Lower lobe of right lung (tissue), 2 donors: ENCODE measurements at places on chromosomes 7 and 10.

GRCh38 chr10:7084280-7085005, 326.4 kb downstream of the SFMBT2 start:
- no peak for DNase-seq

GRCh38 chr7:1234881-1235500, 2.3 kb downstream of the UNCX start:
- no peak for DNase-seq

DNA sequence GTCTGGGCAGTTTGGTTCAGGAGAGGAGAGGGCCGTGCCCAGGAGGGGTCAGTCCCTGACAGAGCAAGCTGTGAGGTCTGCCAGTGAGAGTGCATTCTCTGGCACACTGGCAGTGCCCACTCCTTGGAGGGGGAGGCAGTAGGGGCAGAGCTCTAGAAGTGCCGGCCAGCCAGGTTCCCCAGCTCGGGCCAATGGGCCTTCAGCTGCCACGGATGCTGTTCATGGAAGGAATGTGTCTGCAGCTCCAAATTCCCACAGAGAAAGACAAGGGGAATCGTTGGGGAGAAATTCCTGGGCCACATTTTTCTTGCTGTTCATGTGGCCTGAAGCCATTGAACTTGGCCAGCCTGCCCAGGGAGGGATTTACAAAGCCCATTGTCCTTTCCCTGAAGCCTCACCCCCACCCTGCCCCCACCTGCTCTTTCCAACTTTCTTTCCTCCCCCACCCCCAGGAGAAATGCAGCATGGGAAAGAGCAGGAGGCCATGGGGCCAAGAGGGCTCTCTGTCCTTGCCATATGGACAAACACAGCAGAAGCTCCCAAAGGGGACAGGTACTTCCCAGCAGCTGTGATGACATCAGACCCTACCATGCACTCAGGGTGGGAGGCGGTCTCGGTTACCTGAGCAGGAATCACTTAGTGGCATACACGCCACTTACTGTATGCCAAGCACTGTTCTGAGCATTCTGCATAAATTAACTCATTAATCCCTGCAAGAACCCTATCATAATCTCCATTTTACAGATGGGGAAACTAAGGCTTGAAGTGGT, 70.7 kb downstream of the ARHGAP22 start:
- no peak for DNase-seq

GRCh38 chr7:119964065-119964464, 308.9 kb upstream of the KCND2 start:
- no peak for DNase-seq

GRCh38 chr7:151322906-151323305, 18.7 kb upstream of the NUB1 start:
- no peak for DNase-seq

GRCh38 chr7:55260676-55261385, 104.3 kb upstream of the LANCL2 start:
- DNase-seq = no peak
